ENCODE measurements at places on chromosomes 16 and 17.

DNA sequence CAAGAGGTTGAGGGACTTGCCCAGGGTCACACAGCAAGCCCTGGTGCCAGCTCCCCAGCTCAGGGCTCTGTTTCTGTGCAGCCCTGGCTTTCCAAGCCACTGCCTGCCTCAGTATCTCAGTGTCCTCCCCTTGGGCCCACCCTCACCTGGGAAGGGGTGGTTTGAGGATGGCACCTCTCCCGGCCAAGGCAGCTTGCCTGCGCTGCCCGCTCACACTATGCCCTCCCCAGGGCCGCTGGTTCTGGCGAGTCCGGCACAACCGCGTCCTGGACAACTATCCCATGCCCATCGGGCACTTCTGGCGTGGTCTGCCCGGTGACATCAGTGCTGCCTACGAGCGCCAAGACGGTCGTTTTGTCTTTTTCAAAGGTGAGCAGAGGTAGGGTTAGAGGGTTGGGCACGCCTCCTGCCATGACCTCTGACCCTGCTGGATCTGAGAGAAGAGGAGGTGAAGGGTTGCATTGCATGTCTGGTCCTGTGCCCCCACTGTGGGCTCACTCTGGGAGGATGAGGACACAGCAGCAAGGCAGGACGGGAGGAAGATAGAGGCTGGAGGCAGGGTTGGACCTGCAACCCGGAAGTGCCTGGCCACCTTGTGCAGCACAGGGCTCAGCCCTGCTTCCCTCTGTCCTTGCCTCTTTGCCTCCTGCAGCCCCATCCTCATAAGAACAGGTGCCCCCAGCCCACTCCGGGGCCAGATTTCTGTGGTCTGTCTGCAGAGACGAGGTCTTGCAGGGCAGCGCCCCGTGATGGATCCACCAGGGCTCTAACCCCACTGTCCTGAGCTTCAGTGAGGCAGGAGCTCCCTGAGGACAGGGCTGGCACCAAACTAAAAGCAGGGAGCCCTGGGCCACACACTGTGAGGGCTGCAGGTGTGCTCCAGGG is 16.7 kb downstream of the MMP15 start:
- DNase-seq: no peak

DNA sequence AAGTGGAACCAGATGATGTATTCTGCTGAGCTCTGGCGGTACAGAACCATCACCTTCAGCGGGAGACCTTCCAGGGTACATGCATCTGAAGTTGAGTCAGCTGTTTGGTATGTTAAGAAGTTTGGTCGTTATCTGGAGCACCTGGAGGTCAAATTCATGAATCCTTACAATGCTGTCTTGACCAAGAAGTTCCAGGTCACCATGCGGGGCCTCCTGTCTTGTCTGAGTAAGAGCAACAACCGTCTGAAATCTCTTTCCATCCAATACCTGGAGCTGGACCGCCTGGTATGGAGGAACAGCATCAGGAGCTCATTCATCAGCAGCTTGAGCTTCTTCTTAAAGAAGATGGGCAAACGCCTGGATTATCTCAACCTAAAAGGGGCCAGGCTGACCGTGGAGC is 4.0 kb downstream of the FBXO39 start:
- no peak for DNase-seq

DNA sequence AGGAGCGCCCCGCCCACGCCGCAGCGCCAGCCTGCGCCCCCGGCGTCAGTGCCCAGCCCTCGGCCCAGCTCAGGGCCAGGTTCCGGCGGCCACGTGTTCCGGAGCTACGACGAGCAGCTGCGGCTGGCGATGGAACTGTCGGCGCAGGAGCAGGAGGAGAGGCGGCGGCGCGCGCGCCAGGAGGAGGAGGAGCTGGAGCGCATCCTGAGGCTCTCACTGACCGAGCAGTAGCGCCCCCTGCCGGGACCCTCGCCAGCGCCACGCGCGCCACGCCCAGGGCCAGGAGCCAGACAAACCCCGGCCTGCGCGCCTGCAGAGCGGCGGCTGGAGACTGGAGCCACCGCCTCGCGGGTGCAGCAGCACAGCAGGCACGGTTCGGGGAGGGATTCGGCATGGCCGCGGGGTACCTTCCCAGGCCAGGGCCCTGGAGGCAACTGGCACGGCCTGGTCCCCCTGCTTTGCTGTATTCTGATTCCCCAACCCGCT is 9.3 kb downstream of the CORO6 start:
- peak; percentile 95 for DNase-seq

DNA sequence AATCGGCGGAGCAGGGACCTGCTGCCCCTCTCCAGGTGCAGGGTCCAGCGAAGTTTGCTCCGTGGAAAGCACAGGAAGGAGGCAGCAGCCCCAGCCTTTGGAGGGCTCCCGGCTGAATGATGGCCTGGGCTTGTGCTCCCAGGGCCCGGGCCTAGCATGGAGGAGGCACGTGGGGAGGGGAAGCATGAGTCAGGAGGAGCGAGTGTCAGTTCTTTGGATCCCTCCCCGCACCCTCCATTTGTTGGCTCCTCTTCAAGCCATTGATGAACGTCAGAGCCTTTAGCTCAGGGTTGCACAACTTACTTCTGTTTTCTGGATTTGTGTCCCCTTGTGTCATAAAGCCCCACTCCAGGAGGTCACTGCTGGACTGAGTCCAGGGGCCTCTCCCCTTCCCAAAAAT is 25.8 kb downstream of the TTYH2 start:
- no peak for DNase-seq

DNA sequence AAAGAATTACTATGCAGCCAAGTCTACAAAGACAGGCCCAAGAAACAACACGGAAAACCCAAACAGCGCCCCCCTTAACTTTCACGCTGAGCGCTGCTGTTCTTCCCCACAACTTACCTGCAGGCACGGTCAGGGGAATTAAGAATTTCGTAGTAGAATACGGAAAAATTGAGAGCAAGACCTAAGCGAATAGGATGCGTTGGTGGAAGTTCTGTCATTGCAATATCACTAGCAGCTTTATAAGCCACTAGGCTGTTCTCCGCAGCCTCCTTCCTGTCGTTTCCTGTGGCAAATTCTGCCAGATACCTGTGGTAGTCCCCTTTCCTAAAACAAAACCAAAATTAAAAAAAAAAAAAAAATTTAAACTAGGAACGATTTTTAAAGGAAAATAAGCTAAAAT is 39.0 kb downstream of the YWHAE start:
- peak; percentile 69 for DNase-seq
